ENCODE measurements at places on chromosomes 2 and 18. TPM values are rescaled to one million over a fixed set of nuclear protein-coding genes. Genes with fewer than 3 reads are reported as not detected.
A peak's percentile ranks its signal among the peaks of the same experiment; 100 is the strongest.

- H3K27me3 ChIP-seq = peaks cover 70% of the 10 kb centered on the region
- peak overlapping the region; percentile 73 for H3K4me3 ChIP-seq
- H3K36me3 ChIP-seq = no peaks in the 10 kb centered on the region
- no peak overlapping the region for H3K27ac ChIP-seq
Observed at GRCh38 chr2:104854498-104855220, 744 bp downstream of the POU3F3 start.

LRP1B gene
- total RNA-seq = not detected

- DNase-seq = peak; percentile 74
- H3K36me3 ChIP-seq = peaks cover 38% of the 10 kb centered on the region
- H3K4me3 ChIP-seq = no peak overlapping the region
- H3K4me1 ChIP-seq = peaks cover 20% of the 10 kb centered on the region
- no peaks in the 10 kb centered on the region for H3K27me3 ChIP-seq
Observed at GRCh38 chr2:10659898-10660568, 29.7 kb downstream of the NOL10 start.

CHST9 gene
- total RNA-seq = not detected

THUMPD2 gene
- total RNA-seq = 15.2 TPM

SLC14A1 gene
- 1.3 TPM for total RNA-seq

GRCh38 chr2:198880986-198881385 lies 576.8 kb downstream of the SATB2 start:
- H3K27ac ChIP-seq = no peak overlapping the region
- DNase-seq = no peak
- H3K4me3 ChIP-seq = no peak overlapping the region
- no peaks in the 10 kb centered on the region for H3K4me1 ChIP-seq
- no peaks in the 10 kb centered on the region for H3K27me3 ChIP-seq

SP100 gene
- total RNA-seq = 150 TPM

DNA sequence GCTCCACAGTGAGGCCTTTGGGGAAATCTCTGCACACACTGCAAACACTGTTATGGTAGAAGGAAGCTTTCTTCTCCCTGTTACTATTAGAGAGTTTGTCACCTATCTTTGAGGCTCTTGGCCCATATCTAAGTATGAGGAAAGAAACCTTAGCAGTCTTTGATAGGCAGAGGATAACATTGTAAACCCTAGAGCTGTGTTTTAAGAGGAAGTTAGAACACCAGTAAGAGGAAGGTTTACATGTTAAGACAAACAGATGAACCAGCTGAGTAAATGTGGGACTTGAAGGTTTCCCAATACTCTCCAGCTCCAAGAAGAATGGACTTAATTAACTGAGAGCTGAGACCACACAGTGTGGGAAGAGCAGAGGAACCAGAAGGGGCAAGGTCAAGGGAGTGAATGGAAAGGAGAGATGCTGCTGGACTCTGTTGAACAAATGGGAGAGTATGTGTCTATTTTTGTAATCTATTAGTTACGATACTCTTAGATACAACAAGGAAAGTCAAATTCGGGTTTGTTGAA lies 257.0 kb downstream of the DPP10 start:
- H3K4me1 ChIP-seq = no peaks in the 10 kb centered on the region
- H3K36me3 ChIP-seq = no peaks in the 10 kb centered on the region
- H3K27me3 ChIP-seq = peaks cover 7% of the 10 kb centered on the region
- no peak overlapping the region for H3K4me3 ChIP-seq

DNA sequence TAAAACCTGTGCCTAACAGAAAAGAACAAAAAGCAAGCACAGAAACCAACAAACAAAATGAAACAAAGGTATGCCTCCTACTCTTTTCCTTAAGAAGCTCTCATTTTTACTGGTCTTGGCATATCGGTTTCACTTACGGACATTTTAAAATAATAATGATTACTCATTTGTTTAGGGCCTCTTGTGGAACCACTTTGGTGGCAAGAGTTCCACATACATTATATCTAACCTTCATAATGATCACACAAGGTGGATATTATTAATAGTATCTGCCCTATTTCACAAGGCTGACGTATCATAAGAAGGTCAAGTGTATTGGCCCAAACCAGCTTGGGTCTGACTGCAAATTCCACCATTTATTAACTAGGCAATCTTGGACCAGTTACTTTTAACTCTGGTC lies 304.7 kb downstream of the TCF4 start:
- H3K4me3 ChIP-seq = no peak overlapping the region
- no peaks in the 10 kb centered on the region for H3K27me3 ChIP-seq
- no peaks in the 10 kb centered on the region for H3K4me1 ChIP-seq
- DNase-seq = no peak
- no peaks in the 10 kb centered on the region for H3K36me3 ChIP-seq

GRCh38 chr2:37873229-37873628 lies 51.9 kb upstream of the RMDN2 start:
- no peak overlapping the region for H3K4me3 ChIP-seq
- peaks cover 7% of the 10 kb centered on the region for H3K27me3 ChIP-seq
- H3K27ac ChIP-seq = peak overlapping the region; percentile 93
- H3K36me3 ChIP-seq = no peaks in the 10 kb centered on the region
- DNase-seq = no peak

COX7A2L gene
- total RNA-seq = 103 TPM

DNA sequence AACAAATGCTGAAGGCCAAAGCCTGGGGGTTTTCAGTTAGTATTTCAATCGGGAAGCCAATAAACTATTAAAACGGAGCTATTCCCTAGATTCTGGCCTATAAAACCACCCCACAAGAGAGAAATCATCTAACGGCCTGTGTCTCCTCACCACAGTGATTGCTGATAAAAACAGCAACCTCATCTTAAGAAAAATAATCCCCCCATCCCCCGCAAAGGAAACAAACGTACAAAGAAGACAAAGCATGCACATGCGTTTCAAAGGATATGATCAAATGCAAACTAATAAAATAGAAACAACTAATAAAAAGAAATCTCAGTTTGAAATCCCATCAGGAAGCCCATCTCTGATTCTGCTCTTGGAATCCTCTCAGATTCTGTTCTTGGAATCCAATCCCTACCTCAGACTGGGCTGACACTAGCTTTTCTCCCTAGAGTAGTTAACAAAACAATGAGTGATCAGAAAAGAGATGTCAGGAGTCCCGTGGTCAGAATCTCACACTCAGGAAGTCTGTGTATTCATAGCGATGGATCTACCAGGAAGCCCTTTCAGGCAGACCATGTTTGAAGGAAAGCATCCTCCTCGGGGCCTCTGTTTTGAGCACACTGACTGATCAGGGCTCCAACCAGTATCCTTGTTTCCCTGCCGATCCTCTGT lies 150.7 kb downstream of the THADA start:
- no peak overlapping the region for H3K4me3 ChIP-seq
- peaks cover 34% of the 10 kb centered on the region for H3K36me3 ChIP-seq
- H3K27ac ChIP-seq = no peak overlapping the region

TUBA4A gene
- total RNA-seq = 369 TPM

DNA sequence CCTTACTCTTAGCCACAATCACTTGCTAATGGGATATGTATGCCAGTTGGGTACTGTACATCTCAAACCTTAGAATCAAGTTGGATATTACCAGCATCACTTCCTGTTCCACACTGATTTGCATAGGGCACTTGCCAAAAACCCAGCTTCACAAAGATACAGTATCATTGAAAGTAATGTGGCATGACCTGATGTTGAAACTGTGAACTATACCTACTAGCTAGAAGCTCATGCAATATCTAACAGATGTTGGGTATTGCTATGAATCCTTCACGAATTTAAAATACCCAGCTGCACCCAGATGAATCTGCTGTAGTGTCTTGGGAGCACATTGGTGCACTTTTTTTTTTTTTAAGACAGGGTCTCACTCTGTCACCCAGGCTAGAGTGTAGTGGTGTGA lies 6.5 kb upstream of the STAMBP start:
- peaks cover 3% of the 10 kb centered on the region for H3K27me3 ChIP-seq
- H3K4me3 ChIP-seq = no peak overlapping the region
- peak; percentile 36 for DNase-seq
- H3K4me1 ChIP-seq = peaks cover 34% of the 10 kb centered on the region
- peak overlapping the region; percentile 79 for H3K27ac ChIP-seq
- H3K36me3 ChIP-seq = no peaks in the 10 kb centered on the region

DNA sequence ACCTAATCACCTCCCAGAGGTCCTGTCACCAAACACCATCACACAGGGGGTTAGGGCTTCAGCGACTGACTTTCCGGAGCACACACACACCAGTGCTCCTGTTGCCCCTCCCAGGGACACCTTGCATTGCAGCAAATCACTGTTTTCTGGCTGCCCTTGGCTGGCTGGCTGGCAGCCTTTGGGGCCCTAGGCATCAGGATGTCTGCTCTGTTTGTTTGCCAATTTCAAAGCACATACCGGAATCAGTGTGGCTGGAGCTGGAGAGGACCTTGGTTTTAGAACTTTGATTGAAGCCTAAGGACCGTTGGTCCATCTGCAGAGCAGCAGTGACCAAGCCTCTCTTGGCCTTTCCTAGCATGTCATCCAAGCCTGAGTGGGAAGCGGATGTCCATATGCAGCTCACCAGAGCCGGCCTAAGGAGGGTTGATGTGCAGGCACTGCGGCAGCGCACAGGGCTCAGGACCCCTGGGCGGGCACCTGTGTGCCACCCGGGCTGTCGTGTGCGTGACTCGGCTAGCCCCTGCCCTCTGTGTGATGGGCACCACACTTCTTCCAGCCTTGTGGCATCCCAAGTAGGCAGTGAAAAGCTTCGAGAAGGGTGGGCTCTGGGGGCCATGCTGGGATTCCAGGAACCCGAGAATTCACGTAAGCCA lies 62.1 kb downstream of the GBX2 start:
- DNase-seq = no peak
- no peaks in the 10 kb centered on the region for H3K36me3 ChIP-seq
- H3K27me3 ChIP-seq = peaks cover 14% of the 10 kb centered on the region
- H3K4me1 ChIP-seq = no peaks in the 10 kb centered on the region
- no peak overlapping the region for H3K4me3 ChIP-seq
- no peak overlapping the region for H3K27ac ChIP-seq

DNA sequence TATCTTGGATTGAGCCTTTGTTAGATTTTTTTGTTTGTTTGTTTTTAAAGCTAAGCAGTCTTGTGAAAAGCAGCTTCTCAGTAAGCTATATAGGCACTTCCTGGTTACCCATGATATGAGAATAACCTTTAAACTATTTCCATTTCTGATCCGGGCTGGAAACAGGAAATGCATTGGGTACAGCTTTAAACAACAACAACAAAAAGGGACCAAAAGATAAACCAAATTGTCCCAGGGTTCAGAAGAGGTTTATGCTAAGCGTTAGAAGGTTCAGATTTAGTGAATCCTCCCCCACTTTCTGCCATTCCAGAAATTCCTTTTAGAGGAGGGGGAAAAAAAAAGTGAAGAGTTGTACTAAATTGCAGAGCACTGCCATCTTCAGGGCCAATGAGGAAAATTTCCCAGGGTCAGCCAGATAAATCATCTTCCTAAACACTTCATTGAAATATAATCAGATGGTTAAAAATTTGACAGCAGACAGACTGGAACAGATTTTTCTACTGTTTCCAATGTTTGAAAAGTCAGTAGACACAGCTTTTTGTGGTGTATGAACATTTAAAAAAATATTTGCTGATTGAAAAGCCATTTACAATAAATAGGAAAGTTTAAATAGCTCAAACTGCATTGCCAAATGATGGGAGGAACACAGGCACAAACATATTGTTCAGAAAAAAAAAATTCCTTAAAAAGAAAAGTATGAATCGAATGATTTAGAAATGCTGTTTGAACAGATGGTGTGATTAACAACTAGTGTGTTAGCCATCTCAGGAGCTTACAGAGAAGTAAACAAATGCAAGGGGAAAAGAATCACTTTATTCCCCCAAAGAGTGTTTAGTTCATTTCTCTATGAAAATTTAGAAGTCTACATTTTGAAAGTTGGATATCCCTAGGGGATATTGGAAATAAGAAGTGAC lies 189.9 kb upstream of the TANK start:
- no peak overlapping the region for H3K27ac ChIP-seq
- peaks cover 1% of the 10 kb centered on the region for H3K27me3 ChIP-seq
- no peak overlapping the region for H3K4me3 ChIP-seq
- H3K4me1 ChIP-seq = peaks cover 5% of the 10 kb centered on the region
- peak; percentile 20 for DNase-seq

DNA sequence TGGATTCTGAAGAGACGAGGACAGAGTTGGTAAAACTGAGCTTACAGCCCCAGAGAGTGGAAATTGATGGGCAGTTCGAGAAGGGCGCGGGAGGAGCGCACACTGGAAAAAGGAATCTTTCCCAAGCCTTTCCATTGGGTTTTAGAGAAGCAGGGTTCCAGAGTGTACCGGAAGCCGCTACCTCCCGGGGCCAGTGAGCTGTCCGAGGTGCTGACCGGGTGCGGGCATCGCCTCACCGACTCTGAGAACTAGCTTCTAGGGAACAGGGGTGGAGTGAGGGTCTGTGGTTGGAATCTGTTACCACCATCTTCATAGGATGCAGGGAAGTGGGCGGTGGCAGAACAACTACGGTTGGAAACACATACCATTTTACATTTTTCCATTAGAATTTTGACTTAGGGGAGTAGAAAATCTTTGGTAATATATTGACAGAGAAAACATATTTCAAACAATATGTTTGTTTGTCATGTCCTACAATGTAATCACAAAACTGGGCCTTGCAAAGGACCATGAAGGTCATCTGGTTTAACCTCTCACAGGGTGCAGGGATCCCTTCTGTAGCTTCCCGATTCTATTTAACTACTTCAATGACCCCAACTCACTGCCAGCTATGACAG lies 724 bp downstream of the NMS start:
- H3K36me3 ChIP-seq = no peaks in the 10 kb centered on the region
- H3K27ac ChIP-seq = no peak overlapping the region
- H3K27me3 ChIP-seq = peaks cover 28% of the 10 kb centered on the region
- H3K4me3 ChIP-seq = no peak overlapping the region
- no peaks in the 10 kb centered on the region for H3K4me1 ChIP-seq
